Stimulated activated CD4-positive, alpha-beta T cell treated with anti-CD3 and anti-CD28 coated beads, Interleukin-4, amount 100 ng/mL, for 4 hours (primary cell): ENCODE measurements at places on chromosomes 7 and 10.

DNA sequence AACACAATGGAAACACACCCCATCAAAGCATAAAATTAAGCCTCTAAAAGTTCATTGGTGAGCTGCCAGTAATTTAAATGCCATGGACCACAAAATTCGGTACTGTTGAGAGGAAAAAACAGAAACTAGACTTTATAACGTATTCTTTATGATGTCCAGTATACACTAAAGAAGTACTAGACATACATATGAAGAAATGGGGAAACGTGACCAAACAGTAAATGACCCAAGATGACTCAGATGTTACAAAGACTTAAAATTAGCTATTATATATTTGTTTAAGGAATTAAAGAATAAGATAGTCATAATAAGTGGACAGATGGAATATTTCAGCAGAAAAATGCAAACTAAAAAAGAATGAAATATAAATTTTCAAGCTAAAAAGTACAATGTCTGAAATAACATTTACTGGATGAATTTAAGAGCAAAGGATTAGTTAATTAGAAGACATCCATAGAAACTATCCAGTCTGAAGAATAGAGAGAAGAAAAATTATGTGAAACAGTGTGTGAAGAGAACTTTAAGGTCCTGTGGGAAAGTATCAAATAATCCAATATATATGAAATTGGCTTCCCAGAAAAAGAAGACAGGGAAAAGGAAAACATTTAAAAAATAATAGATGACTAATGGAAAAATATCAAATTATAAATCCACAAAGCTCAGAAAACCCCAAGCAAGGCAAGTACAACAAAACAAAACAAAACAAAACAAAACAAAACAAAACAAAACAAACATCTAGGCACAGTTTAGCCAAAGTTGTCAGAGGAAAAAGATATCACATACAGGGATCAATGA, 69.4 kb downstream of the SAMD9 start:
- no peak for DNase-seq

DNA sequence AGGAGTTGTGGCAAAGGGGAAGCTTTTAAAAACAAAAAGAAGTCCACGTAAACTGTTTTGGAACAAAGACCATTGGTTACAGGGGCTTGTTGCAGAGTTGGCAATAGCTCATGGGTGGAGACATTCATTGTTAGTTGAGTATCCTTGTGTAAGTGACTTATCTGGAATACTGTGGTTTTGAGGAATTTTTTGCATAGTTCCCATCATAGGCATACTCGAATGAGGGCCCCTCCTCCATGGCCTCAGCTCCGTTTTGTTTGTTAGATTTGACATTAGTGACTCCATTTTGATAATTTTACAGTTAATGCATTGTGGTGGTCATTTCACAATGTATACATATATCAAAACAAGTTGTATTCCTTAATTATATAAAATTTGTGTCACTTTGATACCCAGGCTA, 12.8 kb upstream of the SMKR1 start:
- no peak for DNase-seq

DNA sequence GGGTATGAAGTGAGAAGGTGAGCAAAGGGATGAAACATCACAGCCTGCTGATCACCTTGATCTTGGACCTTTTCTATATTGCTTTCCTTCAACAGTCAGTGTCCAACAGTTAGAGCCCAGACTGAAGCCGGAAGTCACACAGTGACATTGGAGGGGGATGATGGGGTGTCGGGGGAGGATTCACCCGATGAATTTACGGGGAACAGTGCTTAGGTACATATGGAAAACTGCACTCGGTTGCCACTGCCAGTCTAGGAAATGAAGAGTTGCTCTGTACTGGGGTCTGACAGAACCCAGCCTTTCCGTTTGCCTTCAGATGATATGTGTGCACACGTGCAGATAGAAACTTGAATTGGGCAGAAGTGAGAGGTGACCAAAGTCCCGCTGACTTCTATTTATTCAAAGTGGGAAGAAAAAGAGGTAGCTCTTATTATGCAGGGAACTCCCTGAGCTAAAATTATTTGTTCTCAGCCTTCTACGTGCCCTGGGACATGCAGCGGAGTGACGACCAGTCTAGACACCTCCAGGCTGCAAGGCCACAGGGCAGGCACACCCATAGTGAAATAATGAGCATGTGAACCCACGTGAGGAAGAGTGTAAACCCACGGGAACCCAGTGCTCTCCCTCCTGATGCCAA, 107.2 kb upstream of the INHBA start:
- DNase-seq = no peak

GRCh38 chr7:20438694-20439376, 108.1 kb downstream of the ITGB8 start:
- DNase-seq = no peak

DNA sequence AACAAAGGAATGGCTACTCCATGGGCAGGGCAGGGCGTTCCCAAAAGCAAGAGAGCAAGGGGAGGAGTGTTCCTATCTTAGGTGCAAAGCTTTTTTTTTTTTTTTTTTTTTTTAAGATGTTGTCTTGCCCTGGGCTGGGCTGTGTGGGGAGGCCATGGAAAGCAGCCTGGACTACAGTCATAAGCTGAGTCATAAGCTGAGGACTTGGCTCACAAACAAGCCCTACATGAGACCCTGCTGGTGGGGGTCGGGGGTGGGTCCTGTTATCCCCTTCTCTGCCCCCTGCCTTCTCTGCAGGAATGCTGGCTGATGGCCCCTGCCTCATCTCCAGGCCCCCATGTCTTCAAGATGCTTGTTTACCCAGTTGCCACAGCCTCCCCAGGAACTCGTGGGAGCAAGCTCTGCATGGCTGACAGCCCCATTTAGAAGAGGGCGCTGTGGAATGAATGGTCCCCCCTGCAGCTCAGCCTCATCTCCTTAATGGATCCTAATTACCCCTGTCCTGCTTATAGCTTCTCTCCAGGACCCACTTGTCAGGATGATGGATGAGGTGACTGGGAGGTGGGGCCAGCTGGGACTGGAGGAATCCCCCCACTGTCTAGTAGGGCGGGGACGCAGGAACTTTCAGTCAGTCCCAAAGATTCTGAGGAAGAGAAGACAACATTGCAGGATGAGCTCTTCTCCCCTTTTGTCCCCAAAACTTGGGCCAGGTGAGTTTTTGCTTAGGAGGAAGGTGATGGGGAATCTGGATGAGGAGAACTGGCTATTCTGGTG, 340.8 kb upstream of the PODXL start:
- no peak for DNase-seq
